ENCODE measurements at places on chromosomes 3 and 15.

- DNase-seq: peak; percentile 68
These were observed 16.2 kb upstream of the CCR9 start for GRCh38 chr3:45870099-45870498.

- DNase-seq: no peak
These were observed 124.8 kb downstream of the DMXL2 start for GRCh38 chr15:51497806-51498205.

- no peak for DNase-seq
These were observed 42.7 kb downstream of the METTL6 start for GRCh38 chr3:15384510-15385237.

DNA sequence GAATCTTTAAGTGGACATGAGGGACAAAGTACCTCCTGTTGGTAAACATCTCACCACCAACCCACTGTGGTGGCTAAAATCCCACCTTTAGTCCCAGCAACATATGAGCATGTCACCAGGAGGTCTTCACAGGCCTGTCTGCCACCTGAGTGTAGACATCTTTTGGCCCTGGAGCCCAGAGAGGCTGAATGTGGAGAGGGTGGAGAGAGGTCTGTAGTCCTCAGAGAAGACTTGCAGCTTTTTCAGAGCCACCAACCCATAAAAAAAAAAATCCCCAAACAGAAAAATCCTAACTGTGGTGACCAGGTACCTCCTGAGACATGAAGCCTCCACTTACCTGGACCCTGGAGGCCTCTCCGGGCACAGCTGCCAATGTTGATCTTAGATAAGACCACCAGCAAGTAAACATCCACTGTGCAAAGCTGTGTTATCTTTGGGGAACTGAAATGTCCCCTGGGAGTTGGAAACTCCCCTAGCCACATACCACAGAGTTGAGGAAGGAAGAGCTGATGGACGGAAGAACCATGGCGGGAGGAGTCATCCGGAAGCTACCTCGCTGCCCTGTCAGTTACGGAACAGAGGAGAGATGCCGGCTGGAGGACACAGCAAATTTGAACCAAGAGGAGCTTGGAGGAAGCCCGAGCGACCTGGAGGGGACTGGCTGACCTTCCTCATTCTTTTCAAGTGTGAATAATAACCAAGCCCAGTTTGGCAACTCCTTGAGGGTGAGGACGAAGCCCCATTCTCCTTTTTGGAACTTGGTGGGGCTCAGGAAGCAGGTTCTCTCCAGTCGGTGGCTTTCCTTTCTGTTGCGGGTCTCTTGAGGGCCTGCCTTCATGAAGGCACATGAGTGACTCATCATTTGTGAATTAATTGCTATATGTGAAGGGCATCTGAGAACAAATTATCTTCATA, at the start of gene GHRL:
TSS of gene GHRL (minus strand) at position 443 of the 915 bp plus-strand sequence. CDS start 2,767 bp downstream, outside the sequence.
- DNase-seq: no peak

- no peak for DNase-seq
These were observed 93.8 kb downstream of the DNAJB8 start for GRCh38 chr3:128372707-128373533.

All from activated effector memory CD4-positive, alpha-beta T cell treated with Interleukin-2 at 50 U/mL for 16 hours (primary cell).